ENCODE measurements at places on chromosomes 1 and 21. TPM values are rescaled to one million over a fixed set of nuclear protein-coding genes. Genes with fewer than 3 reads are reported as not detected.

Gene CCDC17
- total RNA-seq, result 30.2 TPM

DNA sequence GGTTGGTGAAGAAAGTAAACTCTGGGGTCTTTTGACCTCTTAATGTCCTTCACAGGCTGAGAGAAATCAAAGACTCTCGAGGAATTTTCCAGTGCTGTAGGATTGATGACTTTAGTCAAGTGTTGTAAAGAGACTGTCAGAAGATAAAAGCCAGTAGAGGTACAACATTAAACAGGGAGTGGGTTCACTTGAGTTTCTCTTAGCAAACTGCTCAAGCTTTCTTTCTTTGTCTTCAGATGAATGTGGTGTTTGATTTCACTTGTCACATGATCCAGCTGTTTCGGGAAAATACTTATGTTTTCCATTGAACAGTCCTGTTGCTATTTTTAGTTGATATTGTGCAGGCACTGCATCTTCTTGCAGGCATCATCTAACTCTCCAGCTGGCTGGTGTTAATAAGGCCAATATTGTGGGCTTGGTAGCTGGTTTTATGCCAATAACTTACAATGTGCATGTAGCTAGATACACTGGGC lies 45.6 kb downstream of the XCL2 start:
- no peaks in the 10 kb centered on the region for H3K27me3 ChIP-seq
- H3K36me3 ChIP-seq, result no peaks in the 10 kb centered on the region
- no peak overlapping the region for H3K4me3 ChIP-seq
- peaks cover 4% of the 10 kb centered on the region for H3K4me1 ChIP-seq
- H3K27ac ChIP-seq, result peak overlapping the region; percentile 16

DNA sequence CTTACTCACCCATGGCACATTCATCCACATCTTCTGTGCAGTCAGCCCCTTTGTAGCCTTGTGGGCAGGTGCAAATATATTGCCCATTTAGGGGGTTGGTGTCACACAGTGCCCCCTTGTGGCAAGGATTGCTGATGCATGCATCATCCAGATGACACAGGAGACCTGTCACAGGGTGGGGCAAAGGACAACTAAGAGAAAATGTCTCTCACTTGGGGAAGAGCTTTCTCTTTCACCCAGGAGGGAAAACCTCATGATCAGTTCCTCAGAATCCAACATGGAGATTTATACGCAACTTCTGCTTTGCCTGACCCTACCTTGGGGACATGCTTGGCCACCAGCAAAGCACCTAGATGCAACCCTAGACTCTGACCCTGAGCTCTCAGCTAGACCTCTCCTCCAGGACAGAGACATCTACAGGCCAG lies 71.8 kb upstream of the ADAM30 start:
- H3K27ac ChIP-seq, result no peak overlapping the region
- peaks cover 17% of the 10 kb centered on the region for H3K4me1 ChIP-seq
- H3K4me3 ChIP-seq, result no peak overlapping the region

DNA sequence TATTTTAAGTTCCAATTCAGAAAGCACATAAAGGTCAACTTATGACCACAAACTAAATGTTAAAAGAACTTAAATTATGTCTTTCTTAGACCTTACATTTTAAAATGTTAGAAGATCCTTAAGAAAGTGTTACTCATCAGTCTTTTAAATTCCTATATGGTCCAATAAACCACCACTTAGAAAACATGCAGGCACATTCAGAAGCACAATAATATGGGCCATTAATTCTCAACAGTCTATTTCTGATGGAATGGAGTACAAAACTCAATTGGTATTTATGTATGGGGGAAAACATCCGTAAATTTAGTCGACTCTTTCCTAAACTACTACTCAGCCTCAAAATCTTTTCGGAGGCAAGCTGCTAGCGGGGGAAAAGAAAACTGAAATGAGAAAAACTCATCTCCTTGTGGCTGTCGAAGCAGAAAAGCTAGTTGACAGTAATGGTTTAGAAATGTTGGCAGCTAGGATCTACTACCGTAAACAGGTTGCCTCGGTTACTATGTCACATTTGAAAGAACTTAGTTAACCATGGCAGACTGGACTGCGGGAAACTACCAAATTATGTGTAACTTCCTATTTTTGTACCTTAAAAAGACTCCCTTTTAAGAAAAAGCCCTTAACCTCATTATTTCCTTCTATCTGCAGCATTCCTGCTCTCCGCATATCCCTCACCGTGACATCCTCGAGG lies 1.0 kb downstream of the TRMT1L start:
- H3K27ac ChIP-seq, result peak overlapping the region; percentile 99
- no peak for DNase-seq
- H3K4me3 ChIP-seq, result peak overlapping the region; percentile 87
- H3K4me1 ChIP-seq, result peaks cover 2% of the 10 kb centered on the region

GRCh38 chr1:176469450-176470010 lies 6.6 kb downstream of the PAPPA2 start:
- H3K27ac ChIP-seq, result no peak overlapping the region
- H3K4me3 ChIP-seq, result no peak overlapping the region
- no peak for DNase-seq
- no peaks in the 10 kb centered on the region for H3K36me3 ChIP-seq
- H3K4me1 ChIP-seq, result no peaks in the 10 kb centered on the region

- DNase-seq, result no peak
- no peaks in the 10 kb centered on the region for H3K27me3 ChIP-seq
- no peak overlapping the region for H3K27ac ChIP-seq
- H3K36me3 ChIP-seq, result no peaks in the 10 kb centered on the region
- no peaks in the 10 kb centered on the region for H3K4me1 ChIP-seq
- H3K4me3 ChIP-seq, result no peak overlapping the region
Observed at GRCh38 chr1:188986745-188987417, 1490.8 kb downstream of the BRINP3 start.
